ENCODE measurements at places on chromosomes 2 and 18.

GRCh38 chr18:35407871-35408481 is 30.8 kb upstream of the ZNF396 start:
- DNase-seq = peak; percentile 71

DNA sequence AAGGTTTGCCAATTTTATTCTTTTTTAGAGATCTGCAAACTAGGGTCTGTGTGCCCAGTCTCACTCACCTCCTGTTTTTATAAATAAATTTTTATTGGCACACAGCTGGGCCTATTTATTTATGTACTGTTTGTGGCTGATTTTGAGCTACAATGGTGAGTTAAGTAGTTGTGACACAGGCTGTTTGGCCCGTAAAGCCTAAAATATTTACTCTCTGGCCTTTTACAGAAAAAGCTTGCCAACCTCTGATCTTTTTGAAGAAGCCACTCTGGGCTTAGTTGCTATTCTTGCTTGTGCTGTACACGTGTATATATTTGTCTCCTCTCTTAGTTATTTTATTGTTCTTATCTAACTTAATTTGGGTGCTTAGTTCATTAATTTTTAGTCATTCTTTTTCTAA is 14.5 kb downstream of the NAB1 start:
- DNase-seq = peak; percentile 11

GRCh38 chr18:44851856-44852621 is 171.4 kb downstream of the SETBP1 start:
- no peak for DNase-seq

DNA sequence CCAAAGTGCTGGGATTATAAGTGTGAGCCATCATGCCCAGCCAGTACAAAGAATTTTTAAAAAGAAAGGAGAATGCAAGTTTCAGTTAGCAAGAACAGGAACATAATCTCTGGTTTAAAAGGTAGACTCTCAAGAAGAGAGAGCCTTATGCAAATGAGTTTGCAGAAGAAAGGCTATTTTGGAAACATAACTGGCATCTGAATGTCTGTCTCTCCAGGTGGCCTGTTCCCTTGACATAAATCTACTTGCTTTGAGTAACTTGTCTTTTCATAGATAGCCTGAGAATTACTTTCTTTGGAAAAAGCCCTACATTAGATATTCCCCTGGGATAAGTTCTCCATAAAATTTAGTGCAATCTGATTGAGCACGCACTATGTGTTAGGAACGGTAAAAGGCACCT is 109.6 kb downstream of the ICOS start:
- no peak for DNase-seq

GRCh38 chr2:26591619-26592505 is 49.3 kb downstream of the CIB4 start:
- no peak for DNase-seq

- DNase-seq = no peak
These were observed 19.0 kb downstream of the KRCC1 start for GRCh38 chr2:88036606-88037005.

GRCh38 chr2:10228611-10229365 is 73.9 kb upstream of the HPCAL1 start:
- DNase-seq = no peak

GRCh38 chr2:119431976-119432850 is 559 bp downstream of the TMEM37 start:
- peak; percentile 70 for DNase-seq

- DNase-seq = peak; percentile 78
These were observed 1.2 kb upstream of the DNAJB2 start for GRCh38 chr2:219277703-219278654.

GRCh38 chr18:50195689-50196088 is 742 bp upstream of the MYO5B start:
- no peak for DNase-seq

GRCh38 chr2:151306621-151307020 is 17.2 kb upstream of the NMI start:
- peak; percentile 83 for DNase-seq

GRCh38 chr18:36960038-36960437 is 131.1 kb downstream of the KIAA1328 start:
- DNase-seq = no peak

GRCh38 chr18:77133835-77134496 is 1.4 kb upstream of the MBP start:
- no peak for DNase-seq

DNA sequence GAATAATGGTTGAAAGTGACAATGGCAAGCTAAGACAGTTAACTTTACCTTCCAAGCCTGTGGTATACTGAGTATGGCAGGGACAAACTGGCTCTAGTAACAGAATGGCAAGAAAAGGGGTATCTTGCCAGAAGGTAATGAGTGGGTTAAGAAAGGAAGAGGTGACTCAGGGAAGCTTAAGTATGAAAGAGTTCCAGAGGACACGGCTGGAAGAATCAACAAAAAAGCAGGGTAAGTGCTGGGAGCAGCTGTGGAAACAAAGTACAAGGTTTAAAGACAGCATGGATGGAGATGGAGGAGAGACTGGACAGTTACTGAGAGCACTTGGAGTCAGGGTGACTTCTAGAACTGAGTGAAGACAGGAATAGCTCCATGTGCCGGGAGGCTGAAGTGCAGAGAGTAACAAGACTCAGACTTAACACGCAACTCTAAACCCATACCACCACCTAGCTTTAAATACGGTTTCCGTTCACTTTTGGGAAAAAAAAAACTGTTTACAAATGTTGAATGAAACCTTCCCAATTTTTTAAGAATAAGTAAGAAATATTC is 69.0 kb downstream of the REV1 start:
- peak; percentile 43 for DNase-seq

All from EL (cell line).